NCI-H524 treated with DMSO at 0.1 percent for 48 hours (cell line): ENCODE measurements at places on chromosomes 3 and 15.
A peak's percentile ranks its signal among the peaks of the same experiment; 100 is the strongest.

- DNase-seq, result no peak
These were observed 229.7 kb downstream of the RSRC1 start for GRCh38 chr3:158339638-158340037.

GRCh38 chr3:46895204-46895660 is 17.7 kb downstream of the PTH1R start:
- DNase-seq, result no peak

DNA sequence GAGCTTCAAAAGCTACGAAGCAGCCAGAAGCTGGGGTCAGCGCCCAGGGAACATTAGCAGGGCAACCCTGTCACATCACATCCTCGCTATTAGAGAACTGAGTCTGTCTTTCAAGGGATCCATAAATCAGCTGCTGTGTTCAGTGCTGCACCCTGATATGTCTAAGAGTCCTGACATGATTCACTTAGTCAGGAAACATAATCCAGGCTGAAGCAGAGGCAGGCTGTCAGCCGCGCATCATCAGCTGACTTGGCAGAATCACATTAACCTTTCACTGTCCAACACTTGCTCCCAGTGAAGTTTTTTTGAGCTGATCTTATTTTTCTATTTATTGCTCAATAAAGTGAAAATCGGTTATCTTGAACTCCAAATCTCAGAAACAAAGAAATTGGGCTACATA is 23.5 kb downstream of the MYH15 start:
- peak; percentile 36 for DNase-seq

DNA sequence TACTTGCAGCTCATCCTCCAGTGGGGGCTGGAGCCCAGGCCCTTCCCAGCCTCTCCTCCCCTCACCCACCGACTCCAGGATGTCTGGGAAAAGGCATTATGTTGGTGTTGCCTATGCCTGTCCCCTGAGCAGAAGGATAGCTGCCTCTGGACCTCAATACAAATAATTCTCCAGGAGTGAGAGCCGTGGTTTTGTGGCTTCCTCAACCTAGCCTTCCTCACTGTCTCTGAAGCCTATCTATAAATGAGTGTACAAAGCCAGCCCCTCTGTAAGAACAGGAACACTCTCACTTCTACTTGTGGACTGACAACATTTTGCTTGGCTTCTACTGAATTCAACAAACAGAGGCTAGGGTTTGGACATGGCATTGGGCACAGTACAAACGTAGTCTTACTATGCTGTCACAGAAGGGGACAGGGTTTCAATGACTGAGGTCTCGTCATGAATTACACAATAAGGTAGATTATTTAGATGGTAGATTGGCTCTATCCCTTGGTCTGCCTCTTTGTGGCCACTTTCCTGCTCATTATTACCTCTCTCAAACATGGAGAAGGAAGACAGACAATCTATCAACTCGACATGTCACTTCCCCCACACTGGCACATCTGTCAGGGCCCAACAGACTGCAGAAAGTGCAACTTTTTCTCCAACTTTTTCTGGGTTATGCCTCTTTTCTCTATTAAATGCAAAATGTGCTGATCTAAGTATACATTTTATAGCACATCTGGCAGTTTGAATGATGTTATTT is 82.8 kb upstream of the MEX3B start:
- DNase-seq, result no peak

DNA sequence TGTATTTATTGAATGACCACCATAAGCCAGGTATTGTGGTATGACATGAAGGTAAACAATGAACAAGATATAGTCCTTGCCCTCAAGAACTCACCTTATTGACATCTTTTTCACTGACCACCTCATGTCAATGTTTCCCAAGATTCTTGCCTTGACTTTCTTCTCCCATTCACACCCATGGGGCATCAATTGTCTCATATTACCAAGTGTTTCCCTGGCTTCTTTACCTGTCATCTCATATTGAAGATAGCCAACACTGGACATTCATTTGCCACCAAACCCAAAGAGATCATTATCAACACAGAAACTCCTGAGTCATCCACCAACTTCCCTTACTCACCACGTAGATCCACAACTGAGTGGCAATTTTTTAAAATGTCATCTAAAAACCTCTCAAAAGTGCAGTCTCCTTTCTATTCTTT is 2.2 kb downstream of the EFHB start:
- DNase-seq, result no peak

DNA sequence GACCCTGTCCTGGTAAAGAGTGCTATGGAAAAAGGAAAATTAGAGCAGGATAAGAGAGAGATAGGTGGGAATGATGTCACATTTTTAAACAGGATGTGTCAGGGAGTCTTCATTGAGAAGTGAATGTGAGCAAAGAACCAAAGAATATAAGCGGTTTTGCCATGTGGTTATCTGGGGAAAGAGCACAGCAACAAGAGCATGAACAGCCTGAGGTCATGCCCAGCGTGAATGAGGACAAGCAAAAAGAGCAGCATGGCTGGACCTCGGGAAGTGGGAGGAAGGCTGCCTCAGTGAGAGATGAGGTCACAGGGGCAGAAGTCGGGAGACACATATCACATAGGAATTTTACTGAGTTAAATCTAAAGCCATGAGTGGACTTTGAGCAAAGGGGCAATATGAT is 82.8 kb upstream of the HES1 start:
- DNase-seq, result no peak

DNA sequence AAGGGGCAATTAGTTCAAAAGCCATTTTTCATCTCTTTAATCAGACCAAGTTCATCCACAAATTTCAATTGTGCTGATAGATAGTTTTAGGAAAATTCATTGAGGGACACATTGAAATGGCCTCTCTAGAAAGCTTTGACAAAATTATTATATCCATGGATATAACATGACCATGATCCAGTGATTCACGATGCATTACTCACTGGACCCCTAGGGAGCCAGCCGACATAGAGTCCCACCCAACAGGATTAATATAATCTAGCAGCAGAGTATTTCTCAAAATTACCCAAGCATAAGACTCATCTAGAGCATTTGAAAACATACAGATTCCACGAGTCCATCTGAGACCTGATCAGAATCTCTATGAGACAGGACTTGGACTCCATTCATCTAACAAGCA is 100.3 kb downstream of the FRMD5 start:
- DNase-seq, result no peak

- DNase-seq, result no peak
These were observed 155.0 kb downstream of the RSRC1 start for GRCh38 chr3:158264894-158265293.

- no peak for DNase-seq
These were observed 61.6 kb upstream of the TGFBR2 start for GRCh38 chr3:30544812-30545211.

DNA sequence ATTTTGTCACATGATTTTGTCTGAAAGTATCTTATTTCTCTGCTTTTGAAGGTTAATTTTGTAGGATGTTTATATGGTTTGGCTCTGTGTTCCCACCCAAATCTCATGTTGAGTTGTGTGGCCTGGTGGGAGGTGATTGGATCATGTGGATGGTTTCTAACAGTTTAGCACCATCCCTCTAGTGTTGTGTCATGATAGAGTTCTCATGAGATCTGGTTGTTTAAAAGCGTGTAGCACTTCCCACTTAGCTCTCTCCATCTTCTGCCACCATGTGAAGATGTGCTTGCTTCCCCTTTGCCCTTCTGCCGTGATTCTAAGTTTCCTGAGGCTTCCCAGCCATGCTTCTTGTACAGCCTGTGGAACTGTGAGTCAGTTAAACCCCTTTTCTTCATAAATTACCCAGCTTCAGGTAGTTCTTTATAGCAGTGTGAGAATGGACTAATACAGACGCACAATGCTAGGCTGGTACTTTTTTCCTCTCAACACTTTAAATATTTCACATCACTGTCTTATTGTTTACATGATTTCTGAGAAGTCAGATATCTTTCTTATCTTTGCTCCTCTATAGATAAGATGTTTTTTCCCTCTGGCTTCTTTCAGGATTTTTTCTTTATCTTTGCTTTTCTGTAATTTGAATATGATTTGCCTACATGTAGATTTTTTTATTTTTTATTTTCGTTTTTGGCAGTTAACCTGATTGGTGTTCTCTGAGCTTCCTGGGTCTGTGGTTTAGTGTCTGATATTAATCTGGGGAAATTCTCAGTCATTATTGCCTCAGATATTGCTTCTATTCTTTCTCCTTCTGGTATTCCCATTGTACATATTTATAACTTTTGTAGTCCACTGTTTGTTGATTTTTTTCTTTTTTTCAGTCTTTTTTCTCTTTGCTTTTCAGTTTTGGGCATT is 22.2 kb downstream of the BTD start:
- DNase-seq, result no peak

GRCh38 chr3:180974286-180974685 is 15.2 kb downstream of the DNAJC19 start:
- DNase-seq, result no peak

- DNase-seq, result no peak
These were observed 9.5 kb downstream of the ZBTB47 start for GRCh38 chr3:42662813-42663535.

GRCh38 chr3:111781561-111782446 is 77.3 kb upstream of the PHLDB2 start:
- DNase-seq, result no peak

- DNase-seq, result no peak
These were observed 406.2 kb downstream of the CNTN4 start for GRCh38 chr3:2504912-2505311.

DNA sequence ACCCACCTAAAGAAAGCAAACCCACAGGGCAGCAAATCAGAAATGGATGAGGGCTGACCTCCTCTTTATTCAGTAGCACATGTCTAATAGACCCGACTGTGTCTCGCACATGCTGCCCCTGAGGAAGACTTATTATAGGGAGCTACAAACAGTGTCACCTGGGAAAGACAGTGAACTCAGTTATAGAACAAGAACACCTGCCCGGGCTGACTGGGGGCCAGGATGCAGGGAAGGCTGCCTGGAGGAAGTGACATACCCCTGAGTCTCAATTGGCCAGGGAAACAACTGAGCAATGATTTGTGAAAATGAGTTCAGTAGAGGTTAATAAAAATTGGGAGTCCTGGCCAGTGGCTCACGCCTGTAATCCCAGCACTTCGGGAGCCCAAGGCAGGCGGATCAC is 78.7 kb upstream of the CGNL1 start:
- no peak for DNase-seq

DNA sequence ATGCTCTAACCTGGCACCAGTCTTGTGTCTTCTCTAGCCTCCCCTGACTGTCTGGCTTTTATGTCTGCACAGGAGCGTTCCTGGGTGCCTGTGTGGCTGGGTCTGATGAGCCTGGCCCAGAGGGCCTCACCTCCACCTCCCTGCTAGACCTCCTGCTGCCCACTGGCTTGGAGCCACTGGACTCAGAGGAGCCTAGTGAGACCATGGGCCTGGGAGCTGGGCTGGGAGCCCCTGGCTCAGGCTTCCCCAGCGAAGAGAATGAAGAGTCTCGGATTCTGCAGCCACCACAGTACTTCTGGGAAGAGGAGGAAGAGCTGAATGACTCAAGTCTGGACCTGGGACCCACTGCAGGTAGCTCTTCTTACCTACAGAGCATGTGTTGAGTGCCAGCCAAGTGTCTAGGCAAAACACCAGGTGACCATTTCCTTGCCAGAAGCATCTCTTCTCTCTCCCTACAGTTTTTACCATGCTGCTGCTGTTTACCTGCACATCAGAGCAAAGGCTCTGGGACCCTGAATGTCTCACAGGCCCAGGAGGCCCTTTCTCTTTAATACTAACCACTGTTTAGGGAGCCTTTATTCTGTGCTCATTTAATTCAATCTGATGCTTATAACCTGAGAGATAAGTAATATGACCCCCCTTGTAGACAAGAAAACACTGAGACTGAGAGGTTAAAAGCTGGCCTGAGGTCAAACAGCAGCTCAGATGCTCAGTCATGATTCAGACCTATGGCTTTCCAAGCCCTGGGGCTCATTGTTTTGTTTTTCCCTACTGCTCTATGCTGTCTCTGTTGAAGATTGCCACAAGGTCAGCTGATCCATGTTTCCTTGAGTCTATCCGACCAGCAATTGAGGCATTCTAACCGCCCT is 10.4 kb downstream of the PODXL2 start:
- no peak for DNase-seq

GRCh38 chr3:37935290-37935668 is 55.3 kb upstream of the VILL start:
- DNase-seq, result no peak

- DNase-seq, result peak; percentile 67
These were observed 87.3 kb upstream of the ROPN1 start for GRCh38 chr3:124078953-124079911.

DNA sequence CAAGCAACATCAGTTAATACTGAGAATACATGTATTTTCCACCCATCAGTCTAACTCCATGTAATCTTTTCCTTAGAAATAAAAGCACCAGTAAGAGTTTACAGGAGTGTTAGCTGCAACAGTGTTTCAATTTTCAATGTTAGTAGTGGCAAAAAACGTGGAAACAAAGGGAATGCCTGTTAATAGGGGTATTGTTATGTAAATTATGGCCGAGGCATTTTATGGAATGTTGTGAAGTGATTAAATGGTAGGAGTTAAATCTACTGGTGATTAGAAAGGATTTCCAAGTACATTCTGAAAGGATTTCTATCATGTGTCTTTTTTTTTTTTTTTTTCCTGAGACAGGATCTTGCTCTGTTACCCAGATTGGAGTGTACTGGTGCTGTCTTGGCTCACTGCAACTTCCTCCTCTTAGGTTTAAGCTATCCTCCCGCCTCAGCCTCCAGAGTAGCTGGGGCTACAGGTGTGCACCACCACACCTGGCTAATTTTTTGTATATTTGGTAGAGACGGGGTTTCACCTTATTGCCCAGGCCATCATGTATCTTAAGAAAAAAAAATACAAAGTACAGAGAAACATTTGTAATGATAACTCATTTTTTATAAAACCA is 6.6 kb downstream of the ATP6V1A start:
- no peak for DNase-seq

- no peak for DNase-seq
These were observed 13.3 kb upstream of the OR5K1 start for GRCh38 chr3:98449606-98450193.

- no peak for DNase-seq
These were observed 40.7 kb upstream of the TRA2B start for GRCh38 chr3:185978516-185978915.

GRCh38 chr3:128499724-128500275 is 6.8 kb upstream of the GATA2 start:
- no peak for DNase-seq

GRCh38 chr15:66872405-66872804 is 170.4 kb downstream of the SMAD6 start:
- no peak for DNase-seq

DNA sequence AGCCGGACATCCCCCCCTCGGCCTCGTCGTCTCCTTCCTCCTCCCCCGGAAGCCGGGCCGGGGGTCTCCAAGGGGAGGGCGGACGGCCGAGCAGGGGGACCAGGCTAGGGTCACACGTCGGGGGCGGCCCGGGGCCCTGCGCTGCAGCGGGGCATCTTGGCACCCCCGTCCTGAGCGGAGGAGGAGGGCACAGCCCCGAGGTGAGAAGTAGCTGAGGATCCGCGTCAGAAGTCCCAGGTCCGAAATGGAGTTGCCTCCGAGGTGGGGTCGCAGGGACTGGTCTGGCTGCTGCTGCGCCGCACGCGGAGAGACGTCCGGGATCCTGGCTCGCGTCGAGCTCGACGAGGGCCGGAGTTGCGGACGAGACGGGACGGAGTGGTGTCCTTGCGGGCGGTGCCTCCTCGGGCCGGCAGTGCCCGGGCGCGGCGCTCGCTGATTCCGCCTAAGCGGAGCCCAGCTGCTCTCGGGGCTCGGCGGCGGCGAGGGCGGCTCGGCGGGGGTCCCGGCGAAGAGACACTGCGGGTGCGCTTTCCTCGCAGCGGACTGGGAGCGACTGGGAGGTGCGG is at the start of gene ADCY5:
Gene ADCY5, minus strand, starts transcription at position 555 of the 566 bp plus-strand sequence. Its CDS starts 545 bp downstream, at position 10.
- DNase-seq, result no peak

- DNase-seq, result no peak
These were observed 66.6 kb upstream of the TOPAZ1 start for GRCh38 chr3:44175070-44175469.
